ENCODE measurements at places on chromosomes 16 and 17. TPM values are rescaled to one million over a fixed set of nuclear protein-coding genes. Genes with fewer than 3 reads are reported as not detected.

DNA sequence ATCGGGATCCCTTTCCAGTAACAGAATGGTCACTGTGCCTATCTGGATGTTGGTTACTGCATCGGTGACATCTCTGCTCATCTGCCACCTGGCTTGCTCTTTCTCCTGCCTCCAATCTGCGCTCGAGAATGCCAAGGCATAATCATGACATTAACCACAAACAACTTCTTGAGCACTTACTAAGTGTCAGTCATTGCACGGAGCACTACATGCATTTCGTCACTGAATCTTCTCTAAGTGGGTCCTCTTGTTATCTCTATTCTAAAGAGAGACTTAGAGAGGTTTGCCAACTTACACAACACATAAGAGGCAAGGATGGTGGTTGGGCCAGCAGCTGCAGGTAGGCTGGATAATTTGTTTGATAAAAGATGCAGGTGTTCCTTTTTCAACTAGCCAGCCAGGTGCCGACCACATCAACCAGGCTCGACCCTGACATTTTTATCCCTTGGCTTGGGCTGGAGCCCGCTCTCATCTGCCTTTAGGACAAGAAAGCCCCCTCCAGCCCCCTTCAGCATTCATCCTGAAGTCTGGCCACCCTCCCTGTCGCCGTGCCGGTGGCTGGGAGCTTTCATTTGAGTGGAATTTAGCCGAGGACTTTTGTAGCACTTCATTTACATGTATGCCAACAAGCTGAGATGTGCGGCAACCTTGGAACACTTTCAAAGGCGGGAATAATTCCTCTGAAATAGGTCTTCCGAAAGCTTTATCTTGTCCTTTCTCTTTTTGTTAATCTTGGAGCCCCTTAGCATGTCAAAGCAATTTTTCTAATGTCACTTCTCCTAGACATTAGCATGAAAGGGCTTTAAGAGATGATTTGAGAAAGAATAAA, 89.3 kb upstream of the NKD1 start:
- no peak for DNase-seq

- no peak for DNase-seq
Observed at GRCh38 chr16:46717692-46718091, 28.2 kb downstream of the ORC6 start.

DNA sequence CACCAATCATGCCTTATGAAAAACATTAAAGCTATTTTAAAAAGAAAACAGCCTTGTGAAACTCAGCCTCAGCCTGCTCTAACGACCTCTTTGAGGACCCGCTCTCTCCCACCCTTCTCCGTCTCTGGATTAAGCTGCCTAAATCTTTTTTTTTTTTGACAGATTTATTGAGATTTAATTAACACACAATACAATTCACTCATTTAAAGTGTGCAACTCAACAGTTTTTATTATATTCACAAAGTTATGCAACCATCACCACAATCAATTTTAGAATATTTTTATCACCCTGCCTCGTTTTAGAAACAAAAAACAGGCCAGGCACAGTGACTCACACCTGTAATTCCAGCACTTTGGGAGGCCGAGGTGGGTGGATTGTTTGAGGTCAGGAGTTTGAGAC, 8.4 kb downstream of the CDR2L start:
- DNase-seq = no peak

OTOP3 gene
- not detected for polyA plus RNA-seq

CA10 gene
- polyA plus RNA-seq = not detected

LITAFD gene
- polyA plus RNA-seq = not detected

Data from AG04450 (cell line).